Right ventricle myocardium superior (tissue), 1 donor: ENCODE measurements at places on chromosomes 2 and 18. TPM values are rescaled to one million over a fixed set of nuclear protein-coding genes. Genes with fewer than 3 reads are reported as not detected.

DNA sequence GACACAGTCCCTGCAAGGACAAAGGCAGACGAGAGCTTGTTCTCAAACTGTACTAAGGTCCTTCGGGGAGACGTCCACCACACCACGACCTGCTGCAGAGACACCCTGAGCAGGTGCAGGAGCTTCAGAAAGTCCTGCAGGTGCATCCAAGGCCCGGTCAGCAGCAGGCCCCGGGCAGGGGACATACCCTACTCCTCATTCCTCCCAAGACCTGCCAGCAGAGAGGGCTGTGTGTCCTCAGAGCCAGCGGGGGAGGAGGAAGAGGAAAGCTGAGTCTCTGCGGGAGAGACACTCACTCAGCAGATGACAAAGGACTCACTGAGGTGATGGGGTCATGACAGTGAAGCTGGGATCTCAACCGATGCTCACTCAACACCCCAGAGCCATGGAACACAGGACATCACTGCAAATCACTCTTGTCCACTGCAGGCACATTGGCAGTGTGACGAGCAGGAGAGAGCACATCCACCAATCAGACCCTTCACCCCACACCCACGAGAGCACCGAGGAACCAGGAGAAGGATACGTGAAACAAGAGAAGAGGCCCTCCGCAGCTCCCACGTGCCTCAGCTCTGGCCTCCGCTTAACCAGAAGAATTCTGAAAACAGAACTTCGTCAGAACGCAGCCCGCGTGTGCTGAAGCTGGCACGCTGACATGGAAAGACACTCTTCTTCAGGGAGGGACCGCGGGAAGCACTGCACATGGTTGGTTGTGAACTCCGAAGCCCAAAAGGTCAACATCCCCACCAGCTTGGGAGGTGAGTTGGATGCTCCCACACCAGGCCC, 9.3 kb downstream of the HDAC4 start:
- no peak for DNase-seq

DNA sequence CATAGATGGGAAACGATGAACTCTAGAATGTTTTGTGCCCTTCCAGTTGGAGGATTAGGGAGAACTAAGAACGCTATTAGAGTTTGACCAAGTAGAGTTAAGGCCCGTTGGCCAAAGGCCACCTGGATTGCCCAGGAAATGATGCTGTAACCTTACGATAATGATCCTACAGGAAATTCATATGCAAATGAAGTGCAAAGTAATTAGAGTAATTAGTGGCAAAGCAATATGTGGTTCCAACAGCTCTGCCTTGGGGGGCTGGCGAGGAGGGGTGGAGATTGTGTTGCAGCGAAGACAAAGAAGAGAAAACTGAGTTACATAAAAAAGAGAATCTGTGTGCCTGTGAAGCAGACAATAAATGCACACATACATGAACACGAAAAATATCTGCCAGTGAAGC, 61.5 kb upstream of the BOD1L2 start:
- no peak for DNase-seq

- peak; percentile 39 for DNase-seq
These were observed 404.8 kb downstream of the TXNL1 start for GRCh38 chr18:56233595-56233994.

ADAM23 gene
- total RNA-seq: 58.9 TPM

GRCh38 chr2:96485751-96486651, 19.2 kb downstream of the NEURL3 start:
- DNase-seq: peak; percentile 79

DSC2 gene
- 26.0 TPM for total RNA-seq

RAB27B gene
- 0.30 TPM for total RNA-seq

DNA sequence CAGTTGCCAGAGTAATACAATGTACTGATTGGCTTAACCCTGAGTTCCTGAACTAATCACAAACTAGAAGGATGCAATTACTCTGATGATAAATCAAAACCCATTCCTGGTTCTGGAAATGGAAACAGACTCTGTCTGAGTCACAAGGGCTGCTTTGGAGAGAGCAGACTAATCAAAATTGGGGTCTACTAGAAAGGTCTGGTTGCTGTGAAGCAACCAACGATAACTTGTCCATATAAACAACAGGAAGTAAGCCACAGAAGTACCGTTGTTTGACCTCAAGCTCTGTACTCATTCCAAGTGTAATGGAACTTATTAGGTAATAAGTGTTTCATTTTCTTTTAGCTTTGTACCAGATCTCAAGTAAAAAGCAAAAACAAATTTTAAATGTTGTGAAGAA, 49.7 kb downstream of the RASGRP3 start:
- DNase-seq: no peak

CFAP65 gene
- not detected for total RNA-seq
